ENCODE measurements at places on chromosomes 1 and 21. TPM values are rescaled to one million over a fixed set of nuclear protein-coding genes. Genes with fewer than 3 reads are reported as not detected.
A peak's percentile ranks its signal among the peaks of the same experiment; 100 is the strongest.

GRCh38 chr1:10665930-10666850, 130.3 kb downstream of the CASZ1 start:
- DNase-seq, result no peak

DNA sequence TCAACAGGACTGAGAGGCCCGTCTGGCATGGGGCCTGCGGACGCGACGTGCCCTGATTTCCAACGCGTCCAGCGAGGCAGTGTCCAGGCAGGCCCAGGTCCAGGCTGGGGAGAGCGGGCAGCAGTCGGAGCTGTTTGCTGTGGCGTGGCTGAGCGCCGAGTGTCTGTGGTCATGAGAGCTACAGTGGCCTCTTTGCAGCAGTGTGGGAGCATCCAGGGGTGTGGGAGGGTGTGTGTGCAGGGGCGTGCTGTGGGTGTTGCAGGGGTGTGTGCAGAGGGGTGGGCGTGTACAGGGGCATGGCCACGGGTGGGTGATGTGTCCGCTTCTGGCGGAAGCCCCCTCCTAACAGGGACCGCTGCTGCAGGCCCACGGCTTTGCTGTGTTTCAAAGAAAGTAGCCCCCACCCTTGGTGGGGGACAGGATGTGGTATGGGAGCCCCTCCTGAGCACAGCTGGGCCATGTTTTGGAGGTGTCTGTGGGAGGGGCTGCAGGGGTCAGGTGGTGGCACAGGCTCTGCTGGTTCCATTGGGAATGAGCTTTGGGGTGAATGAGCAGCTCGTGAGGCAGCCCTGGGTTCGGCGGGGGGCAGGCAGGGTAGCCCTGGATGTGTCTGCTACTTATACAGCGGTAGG, 17.7 kb downstream of the PLCH2 start:
- no peak for DNase-seq

- DNase-seq, result no peak
Measured at GRCh38 chr1:184947497-184948256, 26.6 kb downstream of the NIBAN1 start.

Gene SHE
- total RNA-seq, result not detected

- peak; percentile 72 for DNase-seq
Measured at GRCh38 chr1:109277434-109278204, 5.3 kb downstream of the PSRC1 start.

- DNase-seq, result no peak
Measured at GRCh38 chr1:101444873-101445618, 208.2 kb downstream of the S1PR1 start.

Gene GJA5
- not detected for total RNA-seq

- no peak for DNase-seq
Measured at GRCh38 chr1:110508028-110508940, 10.7 kb downstream of the KCNA10 start.

Gene NECTIN4
- 0.16 TPM for total RNA-seq

DNA sequence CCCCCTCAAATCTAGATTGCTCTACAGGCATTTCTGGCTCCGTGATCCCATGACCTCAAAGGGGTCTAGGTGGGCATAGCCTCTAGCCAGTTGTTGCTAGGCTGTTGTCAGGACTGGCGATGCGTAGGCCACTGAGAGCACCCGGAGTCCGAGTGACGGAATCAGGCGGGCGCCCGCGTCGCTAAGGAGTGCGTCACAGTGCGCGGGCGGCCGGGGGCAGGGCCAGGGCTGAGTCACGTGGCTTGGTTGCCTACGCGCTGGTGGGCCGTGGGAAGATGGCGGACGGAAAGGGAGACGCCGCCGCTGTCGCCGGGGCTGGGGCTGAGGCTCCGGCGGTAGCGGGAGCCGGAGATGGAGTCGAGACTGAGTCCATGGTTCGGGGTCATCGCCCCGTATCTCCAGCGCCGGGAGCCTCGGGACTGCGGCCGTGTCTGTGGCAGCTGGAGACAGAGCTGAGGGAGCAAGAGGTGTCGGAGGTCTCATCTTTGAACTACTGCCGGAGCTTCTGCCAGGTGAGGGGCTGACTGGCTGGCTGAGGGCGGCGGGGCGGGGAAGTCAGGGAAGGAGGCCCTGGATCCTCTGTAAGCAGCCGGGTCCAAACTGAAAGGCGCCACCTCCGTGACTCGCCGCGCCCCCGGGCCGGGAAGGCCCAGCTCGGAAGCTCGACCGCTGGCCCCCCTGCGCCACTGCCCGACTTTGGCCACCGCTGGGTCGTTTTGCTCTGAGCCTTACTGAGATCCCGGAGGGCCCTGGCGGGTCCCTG, at the start of gene RLF:
Gene RLF, plus strand, starts transcription at position 263 of the 763 bp plus-strand sequence. Its CDS starts 13 bp downstream, at position 276.
- peak; percentile 96 for DNase-seq

DNA sequence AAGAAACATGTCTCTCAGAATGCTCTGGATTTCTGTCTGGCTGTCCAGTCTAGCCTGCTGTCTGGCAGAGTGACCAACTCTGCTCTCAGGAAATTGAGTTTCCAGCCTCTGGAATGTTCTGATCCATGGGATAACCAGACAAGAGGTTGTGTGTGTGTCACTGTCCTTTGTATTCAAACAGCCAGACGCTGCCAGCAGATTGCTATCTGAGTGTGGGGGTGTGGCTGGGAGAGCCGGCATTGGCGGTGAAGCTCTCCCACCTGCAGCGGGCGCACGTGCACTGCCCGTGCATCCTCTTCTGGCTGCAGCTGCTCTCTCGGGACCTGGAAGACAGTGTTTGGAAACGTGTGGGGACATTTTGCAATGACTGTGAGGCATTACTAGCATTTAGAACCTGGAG, 26.1 kb downstream of the PKP1 start:
- no peak for DNase-seq

- DNase-seq, result no peak
Measured at GRCh38 chr1:1332031-1332755, 1.1 kb downstream of the TAS1R3 start.

Gene GIPC2
- 0.16 TPM for total RNA-seq

GRCh38 chr1:219434285-219434922, 178.5 kb downstream of the ZC3H11B start:
- DNase-seq, result no peak

GRCh38 chr1:247966532-247967204, 1.6 kb downstream of the OR2AK2 start:
- no peak for DNase-seq

DNA sequence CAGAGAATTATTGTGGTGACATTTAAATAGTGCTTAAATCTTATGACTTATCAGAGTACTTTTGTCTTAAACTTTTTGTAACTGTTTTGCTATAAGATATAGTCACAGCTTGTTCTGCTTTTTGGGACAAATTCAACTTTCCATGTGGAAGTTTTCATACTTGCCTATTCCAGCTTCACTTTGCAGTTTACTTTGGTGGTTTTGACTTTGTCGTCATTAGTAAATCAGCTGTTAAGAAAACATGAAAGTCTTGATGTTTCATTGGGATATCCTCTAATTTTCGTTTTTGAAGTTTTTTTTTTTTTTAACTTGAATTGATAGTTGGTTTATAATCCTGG, 31.3 kb downstream of the SDCCAG8 start:
- no peak for DNase-seq

DNA sequence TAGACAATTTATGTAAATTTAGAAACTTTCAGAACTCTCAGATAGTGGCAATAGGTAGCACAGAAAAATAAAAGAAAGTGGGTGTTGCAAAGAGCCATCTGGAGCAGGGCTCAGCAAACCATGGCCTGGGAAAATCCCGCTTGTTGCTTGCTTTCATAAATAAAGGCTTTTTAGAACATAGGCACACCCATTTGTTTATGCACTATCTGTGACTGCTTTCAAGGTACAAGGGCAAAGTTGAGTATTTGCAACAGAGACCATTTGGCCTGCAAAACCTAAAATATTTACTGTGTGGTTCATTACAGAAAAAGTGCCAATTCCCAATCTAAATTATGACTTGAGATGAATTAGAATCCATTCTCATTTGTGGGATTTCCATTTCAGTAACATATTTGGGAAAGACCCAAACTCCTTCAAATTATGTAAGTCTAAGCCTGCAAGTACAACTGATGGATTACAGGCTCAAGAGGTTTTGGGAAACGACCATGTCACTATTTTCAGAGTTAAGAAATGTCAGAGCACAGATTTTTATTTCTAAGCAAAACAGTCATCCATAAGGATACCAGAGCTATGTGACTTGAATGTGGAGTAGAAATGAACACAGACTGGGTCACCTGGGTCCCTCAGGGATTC, 43.5 kb upstream of the DPT start:
- DNase-seq, result no peak

Gene NHLH2
- not detected for total RNA-seq

DNA sequence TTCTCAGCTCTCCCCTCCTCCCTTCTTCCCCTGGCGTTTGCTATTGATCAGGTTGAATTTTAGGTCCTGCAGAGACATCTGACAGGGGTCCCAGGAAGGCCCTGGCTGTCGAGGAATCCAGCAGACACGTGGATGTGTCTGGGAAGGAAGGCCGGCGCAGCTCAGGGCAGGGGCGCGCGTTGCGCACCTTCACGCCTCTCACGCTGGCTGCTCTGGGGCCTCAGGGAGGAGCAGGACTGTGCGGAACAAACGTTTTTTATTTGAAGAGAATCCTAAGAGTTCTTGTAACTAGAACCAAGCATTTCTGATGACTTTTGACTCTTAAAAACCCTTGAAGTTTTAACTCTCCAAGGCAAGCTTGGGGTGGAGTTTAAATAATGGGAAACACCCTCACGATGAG, 54.2 kb downstream of the SLC37A1 start:
- DNase-seq, result no peak

Gene WNT2B
- 0.11 TPM for total RNA-seq

DNA sequence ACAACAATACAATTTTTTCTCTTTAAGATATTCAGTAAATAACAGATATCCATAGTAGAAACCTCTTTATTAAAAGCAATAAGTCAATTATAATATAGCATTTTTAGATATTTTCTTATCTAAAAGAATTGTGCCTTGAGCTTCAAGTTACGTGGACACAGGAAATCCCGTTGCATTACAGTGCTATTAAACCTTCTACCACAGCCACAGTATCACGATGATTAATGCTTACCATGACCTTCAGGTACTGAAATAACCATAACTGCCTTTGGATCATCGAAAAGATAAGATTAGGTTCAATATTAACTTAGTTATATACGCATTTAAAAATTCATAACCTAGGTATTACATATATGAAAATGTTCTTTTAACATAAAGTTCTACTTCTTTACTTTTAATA, 17.9 kb downstream of the B3GALNT2 start:
- no peak for DNase-seq

Gene PRELP
- not detected for total RNA-seq

DNA sequence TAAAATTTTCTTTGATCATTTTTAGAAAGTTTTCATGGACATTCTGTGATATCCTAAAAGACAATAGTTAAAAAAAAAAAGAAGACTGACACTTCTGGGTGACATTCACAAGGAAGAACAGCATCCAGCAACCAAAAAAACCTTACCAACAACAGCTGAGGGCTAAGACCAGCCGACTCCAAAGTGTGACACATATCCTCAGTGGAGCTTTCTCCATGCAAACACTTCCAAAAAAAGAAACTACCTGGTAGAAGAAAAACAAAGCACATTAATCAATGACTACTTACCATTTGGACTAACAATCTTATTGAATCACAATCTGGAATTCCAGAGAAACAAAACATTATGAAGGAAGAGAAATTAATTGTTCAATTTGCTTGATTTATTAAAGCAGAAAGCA, 88.2 kb downstream of the IARS2 start:
- no peak for DNase-seq

Gene TMEM234
- total RNA-seq, result 10.7 TPM

DNA sequence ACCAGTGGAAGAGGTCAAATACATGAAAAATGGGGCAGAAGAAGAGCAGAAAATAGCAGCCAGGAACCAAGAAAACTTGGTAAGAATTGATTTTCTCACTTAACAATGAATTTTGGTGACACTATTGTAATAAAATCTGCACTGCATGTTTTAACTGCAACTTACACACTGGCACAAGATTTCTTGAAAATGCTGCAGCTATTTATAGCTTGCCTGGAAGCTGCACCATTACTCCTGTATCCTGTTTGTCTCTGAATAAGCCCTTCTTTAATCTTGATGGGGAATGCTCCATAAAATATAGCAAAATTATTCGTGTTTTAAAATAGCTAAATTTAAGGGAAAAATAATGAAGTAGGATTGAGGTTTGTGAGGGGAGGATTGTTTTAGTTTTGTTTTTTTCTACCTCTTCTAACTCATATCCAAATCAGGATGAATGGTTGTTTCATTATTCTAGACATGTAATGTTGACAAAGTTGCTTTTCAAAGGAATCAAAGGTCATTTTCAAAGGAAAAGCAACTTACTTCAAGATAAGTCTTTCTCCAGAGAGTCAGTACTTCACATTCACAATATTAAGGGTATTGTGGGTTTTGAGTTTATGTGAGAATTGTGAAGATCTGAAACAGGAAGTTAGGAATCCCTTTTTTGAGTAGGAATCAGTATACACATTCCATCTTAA, 120.9 kb downstream of the C1orf21 start:
- no peak for DNase-seq

Gene CD48
- total RNA-seq, result 236 TPM

Gene RNF186
- not detected for total RNA-seq

Gene COL24A1
- total RNA-seq, result not detected

DNA sequence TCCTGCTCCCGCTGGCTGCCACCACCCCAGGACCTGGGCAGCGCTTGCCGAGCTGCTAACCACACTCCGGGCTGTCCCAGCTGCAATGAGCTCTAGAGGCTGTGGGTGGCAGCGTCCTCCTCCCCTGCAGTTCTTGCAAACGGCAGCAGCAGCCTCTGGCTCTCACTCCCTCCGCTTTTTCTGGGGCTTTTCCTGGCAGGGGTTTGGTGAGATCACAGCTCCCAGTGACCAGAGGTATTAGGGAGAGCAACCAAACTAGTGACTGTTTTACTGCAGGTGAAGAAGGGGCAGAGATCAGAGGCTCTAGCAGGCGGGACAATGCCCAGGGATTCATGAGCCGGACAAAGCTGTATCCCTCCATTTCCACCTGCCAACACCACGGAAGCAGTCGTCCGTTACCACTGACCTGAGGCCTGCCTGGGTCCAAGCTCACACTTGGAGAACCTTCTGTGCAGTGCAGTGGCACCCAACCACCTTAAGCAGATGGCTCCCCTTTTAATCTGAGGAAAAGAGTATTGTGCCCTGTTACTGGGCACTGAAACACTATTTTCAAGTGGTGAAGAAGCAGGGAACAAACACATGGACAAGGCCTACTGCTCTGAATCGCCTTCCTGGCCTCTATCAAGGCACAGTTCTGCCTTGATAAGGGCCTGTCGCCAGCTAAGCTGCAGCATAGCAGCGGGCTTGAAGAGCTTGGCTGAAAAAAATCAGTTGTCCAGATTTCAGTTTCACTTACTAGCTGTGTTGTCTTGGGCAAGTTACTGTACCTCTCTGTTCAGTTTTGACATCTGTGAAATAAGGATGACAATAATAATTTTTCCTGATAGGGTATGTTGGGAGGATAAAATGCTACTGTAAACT, at the start of gene F5:
Gene F5, minus strand, starts transcription at position 87 of the 861 bp plus-strand sequence. CDS start 95 bp downstream, outside the sequence.
- peak; percentile 88 for DNase-seq

GRCh38 chr1:183840140-183840539, 35.2 kb downstream of the RGL1 start:
- no peak for DNase-seq

Gene UBE2U
- total RNA-seq, result not detected

Gene OR2G6
- total RNA-seq, result not detected

Gene SPATA17
- total RNA-seq, result not detected

Gene TTC22
- total RNA-seq, result 1.4 TPM

- DNase-seq, result no peak
Measured at GRCh38 chr1:25705699-25706098, 89.1 kb downstream of the MAN1C1 start.

Measured in activated naive CD4-positive, alpha-beta T cell treated with anti-CD3 and anti-CD28 coated beads, Interleukin-2, amount 50 U/mL, for 72 hours (primary cell).